ENCODE measurements at places on chromosomes 5 and 9. TPM values are rescaled to one million over a fixed set of nuclear protein-coding genes. Genes with fewer than 3 reads are reported as not detected.

DNA sequence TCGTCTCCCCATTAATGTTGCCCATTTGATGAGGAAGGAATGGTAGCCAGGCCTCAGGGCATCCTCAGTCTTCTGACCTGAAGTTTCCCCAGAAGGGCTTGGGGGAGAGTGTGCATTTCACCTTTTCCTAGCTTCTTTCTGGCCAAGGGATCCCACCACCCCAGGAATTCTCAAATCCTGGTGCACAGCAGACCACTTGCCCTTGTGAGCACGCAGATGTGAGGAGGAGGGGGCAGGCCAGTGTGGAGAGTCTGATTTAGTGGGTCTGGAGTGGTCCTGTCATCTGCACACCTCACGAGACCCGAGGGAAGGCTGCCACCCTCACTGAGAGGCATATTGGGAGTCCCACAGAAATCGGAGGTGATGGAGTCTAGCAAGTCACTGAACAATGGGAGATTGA lies 64.3 kb downstream of the CXXC5 start:
- no peak for DNase-seq
- peaks cover 21% of the 10 kb centered on the region for H3K4me1 ChIP-seq
- H3K4me3 ChIP-seq: no peak overlapping the region
- H3K27me3 ChIP-seq: peaks cover 5% of the 10 kb centered on the region
- H3K27ac ChIP-seq: no peak overlapping the region

Gene DAPK1
- 56.0 TPM for polyA plus RNA-seq

DNA sequence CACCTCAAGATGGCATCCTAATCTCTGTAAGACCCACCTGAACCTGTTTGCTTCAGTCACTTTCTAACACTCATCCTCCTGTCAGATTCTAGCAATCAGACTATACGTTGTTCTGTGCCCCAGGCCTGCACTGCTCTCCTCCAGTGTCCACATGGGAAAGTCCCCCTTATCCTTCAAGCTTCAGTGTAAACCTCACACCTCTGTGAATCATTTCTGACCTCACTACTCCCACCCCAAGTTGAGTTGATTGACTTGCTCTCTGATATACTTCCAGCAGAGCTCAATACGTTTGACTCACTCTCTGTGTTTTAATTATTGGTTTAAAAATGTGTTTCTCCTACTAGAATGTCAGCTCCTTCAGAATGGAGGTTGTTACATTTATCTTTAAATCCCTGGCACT lies 240.2 kb downstream of the FBXL17 start:
- DNase-seq: no peak
- H3K4me1 ChIP-seq: no peaks in the 10 kb centered on the region
- no peak overlapping the region for H3K27ac ChIP-seq
- no peaks in the 10 kb centered on the region for H3K36me3 ChIP-seq

Gene PHF24
- polyA plus RNA-seq: not detected

DNA sequence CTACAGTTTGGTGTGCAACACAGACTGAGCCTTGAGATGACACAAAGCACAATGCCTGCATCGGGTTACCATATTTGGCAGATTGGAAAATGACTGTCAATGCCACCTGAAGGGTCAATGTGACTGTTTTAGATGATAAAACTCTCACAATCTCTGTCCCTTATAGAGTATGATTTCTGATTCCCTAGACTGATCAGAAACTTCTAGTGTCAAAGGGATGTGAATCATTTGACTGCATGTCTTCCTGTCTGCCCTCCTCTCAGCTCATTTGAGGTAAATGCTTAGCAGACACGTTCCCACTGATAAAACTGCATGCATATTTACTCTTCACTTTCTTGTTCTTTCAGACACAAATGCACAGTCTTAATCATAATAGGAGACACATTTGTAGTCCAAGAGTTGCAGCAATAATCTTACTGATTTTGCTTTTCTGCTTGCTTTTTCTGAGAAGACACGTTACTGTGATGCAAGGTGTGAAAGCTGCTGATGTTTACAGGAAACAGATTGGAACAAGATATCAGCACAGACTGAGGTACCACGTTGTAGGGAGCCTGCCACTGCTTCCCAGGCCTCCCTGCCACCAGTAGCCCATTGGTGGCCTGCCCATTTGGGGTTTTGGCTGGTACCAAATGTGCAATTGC lies 77.8 kb downstream of the GCNT4 start:
- peaks cover 4% of the 10 kb centered on the region for H3K4me1 ChIP-seq
- no peak for DNase-seq
- no peaks in the 10 kb centered on the region for H3K36me3 ChIP-seq
- no peak overlapping the region for H3K27ac ChIP-seq

All from GM12878 (cell line).